IPS DF 6.9 (cell line): ENCODE measurements at places on chromosomes 6 and 20.
A peak's percentile ranks its signal among the peaks of the same experiment; 100 is the strongest.

- H3K27ac ChIP-seq, result no peak overlapping the region
- H3K4me3 ChIP-seq, result no peak overlapping the region
- no peak for DNase-seq
- H3K36me3 ChIP-seq, result no peaks in the 10 kb centered on the region
- H3K27me3 ChIP-seq, result no peaks in the 10 kb centered on the region
- peaks cover 8% of the 10 kb centered on the region for H3K4me1 ChIP-seq
Observed at GRCh38 chr6:148869585-148869984, 122.8 kb downstream of the UST start.

DNA sequence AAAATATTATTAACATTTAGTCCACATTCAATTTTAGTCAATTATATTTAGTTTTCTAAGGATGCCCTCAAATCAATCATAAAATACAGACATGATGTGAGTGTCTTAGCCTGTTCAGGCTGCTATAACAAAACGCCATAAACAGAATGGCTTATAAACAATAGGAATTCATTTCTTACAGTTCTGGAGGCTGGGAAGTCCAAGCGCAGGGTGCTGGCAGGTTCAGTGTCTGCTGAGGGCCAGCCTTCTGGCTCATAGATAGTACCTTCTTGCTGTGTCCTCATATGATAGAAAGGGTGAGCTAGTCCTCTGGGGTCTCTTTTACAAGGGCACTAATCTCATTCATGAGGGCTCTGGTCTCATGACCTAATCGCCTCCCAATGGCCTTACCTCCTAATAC is 10.0 kb upstream of the CDC5L start:
- H3K4me1 ChIP-seq, result no peaks in the 10 kb centered on the region
- DNase-seq, result no peak
- H3K4me3 ChIP-seq, result no peak overlapping the region

GRCh38 chr6:113425977-113426660 is 431.0 kb upstream of the MARCKS start:
- no peak overlapping the region for H3K4me3 ChIP-seq
- no peaks in the 10 kb centered on the region for H3K36me3 ChIP-seq
- H3K27me3 ChIP-seq, result no peaks in the 10 kb centered on the region
- H3K27ac ChIP-seq, result no peak overlapping the region

GRCh38 chr20:44946271-44946852 is 13.8 kb downstream of the TOMM34 start:
- peaks cover 20% of the 10 kb centered on the region; the same call in 1 of the 2 replicates for H3K36me3 ChIP-seq
- H3K4me1 ChIP-seq, result no peaks in the 10 kb centered on the region
- H3K4me3 ChIP-seq, result no peak overlapping the region
- no peak overlapping the region for H3K27ac ChIP-seq
- H3K27me3 ChIP-seq, result no peaks in the 10 kb centered on the region
- DNase-seq, result no peak

- no peak for DNase-seq
- H3K27me3 ChIP-seq, result no peaks in the 10 kb centered on the region
- H3K4me3 ChIP-seq, result no peak overlapping the region
- no peaks in the 10 kb centered on the region for H3K36me3 ChIP-seq
- H3K4me1 ChIP-seq, result no peaks in the 10 kb centered on the region
Observed at GRCh38 chr6:134678436-134678889, 271.4 kb downstream of the ALDH8A1 start.

DNA sequence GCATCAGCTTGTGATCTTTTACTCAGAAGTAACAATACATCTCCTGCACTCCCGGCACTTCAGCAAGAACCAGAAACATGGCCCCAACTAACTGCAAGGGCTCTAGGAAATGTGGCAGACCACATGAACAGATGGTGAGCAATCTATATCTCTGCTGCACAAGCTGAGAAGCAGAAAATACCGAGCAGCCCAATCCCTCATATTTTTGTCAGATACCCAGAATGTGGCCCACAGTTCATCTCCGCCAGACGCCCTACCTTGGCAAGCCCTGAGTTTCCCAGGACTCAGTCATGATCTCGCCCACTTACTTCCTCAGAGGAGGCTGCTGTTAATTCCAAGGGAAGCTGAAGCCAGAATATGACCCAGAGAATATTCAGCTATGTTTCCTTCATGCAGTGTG is 63.1 kb upstream of the PHACTR1 start:
- no peaks in the 10 kb centered on the region for H3K4me1 ChIP-seq
- H3K36me3 ChIP-seq, result no peaks in the 10 kb centered on the region
- H3K27me3 ChIP-seq, result no peaks in the 10 kb centered on the region
- H3K4me3 ChIP-seq, result no peak overlapping the region

- no peaks in the 10 kb centered on the region for H3K36me3 ChIP-seq
- no peak overlapping the region for H3K27ac ChIP-seq
- no peaks in the 10 kb centered on the region for H3K27me3 ChIP-seq
- no peak for DNase-seq
- no peak overlapping the region for H3K4me3 ChIP-seq
- no peaks in the 10 kb centered on the region for H3K4me1 ChIP-seq
Observed at GRCh38 chr6:13664703-13665352, 46.8 kb downstream of the RANBP9 start.

DNA sequence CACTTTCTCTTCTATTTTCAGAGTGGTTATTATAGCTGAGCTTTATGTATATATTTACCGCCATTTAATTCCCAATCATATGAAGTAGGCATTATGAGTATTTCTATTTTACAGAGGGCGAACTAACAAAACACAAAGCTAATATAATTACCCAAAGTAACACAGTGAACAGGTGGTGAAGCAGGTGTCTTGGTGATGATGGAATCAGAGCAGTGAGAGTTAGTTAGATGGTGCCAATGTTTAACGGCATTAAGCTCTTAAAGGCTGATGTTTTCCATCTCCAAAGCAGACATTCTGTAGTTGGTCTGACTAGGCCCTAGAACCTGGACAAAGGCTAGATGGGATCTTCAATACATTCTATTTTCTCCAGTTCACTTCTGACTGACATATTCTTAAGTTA is 551.1 kb upstream of the SYNCRIP start:
- H3K36me3 ChIP-seq, result no peaks in the 10 kb centered on the region
- H3K4me1 ChIP-seq, result no peaks in the 10 kb centered on the region
- H3K27ac ChIP-seq, result no peak overlapping the region
- no peak for DNase-seq
- H3K4me3 ChIP-seq, result no peak overlapping the region

DNA sequence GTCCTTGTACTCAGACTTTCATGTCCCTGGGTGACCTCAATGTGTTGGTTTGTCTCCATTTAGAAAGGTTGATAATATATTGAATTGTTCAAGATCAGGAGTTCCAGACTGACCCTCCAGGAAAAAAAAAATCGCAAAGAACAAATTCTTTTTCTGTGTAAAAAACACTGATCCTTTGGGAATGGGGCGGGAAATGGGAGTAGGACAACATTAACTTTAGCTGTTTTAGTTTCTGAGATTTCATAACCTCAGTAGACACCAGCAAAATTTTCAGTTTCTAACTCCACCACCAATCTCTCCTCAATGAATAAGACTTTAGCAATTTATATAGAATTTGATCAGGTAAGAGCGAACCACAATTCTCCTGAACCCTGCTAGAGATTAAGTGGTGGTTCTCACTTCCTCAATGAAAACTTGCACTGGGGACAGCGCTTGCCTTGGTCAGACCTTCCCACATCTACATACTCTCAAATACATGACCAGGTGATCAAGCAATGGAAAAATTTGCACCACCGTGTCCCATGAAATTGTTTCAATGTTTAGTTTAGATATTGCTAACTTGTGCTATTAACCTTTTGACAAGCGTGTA is 231.2 kb upstream of the PLN start:
- no peak overlapping the region for H3K27ac ChIP-seq
- H3K4me3 ChIP-seq, result no peak overlapping the region
- no peaks in the 10 kb centered on the region for H3K4me1 ChIP-seq
- DNase-seq, result no peak
- no peaks in the 10 kb centered on the region for H3K27me3 ChIP-seq

DNA sequence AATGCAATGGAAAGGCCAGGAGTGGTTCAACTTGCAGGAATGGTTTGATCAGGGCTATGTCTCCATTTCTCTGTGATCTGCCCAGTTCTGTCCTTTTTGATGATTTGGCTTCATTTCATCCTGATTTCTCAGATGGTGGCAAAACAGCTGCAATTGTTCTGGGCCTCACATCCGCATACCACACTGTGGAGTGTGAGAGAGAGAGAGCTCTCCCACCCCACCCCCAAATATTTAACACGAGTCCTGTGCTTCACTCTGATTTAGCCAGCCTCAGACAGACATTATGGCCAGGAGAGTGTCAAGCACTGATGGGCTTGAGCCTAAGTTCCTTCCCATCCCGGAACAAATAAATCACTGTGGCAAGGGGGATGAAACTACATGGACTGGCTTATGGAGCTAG is 284.6 kb downstream of the CDC5L start:
- H3K4me1 ChIP-seq, result peaks cover 12% of the 10 kb centered on the region
- H3K4me3 ChIP-seq, result no peak overlapping the region
- DNase-seq, result no peak
- H3K27ac ChIP-seq, result no peak overlapping the region
- H3K36me3 ChIP-seq, result no peaks in the 10 kb centered on the region

- no peak overlapping the region for H3K4me3 ChIP-seq
- H3K4me1 ChIP-seq, result no peaks in the 10 kb centered on the region
- DNase-seq, result no peak
- H3K27ac ChIP-seq, result no peak overlapping the region
Observed at GRCh38 chr20:17888044-17888443, 80.5 kb downstream of the SNX5 start.

DNA sequence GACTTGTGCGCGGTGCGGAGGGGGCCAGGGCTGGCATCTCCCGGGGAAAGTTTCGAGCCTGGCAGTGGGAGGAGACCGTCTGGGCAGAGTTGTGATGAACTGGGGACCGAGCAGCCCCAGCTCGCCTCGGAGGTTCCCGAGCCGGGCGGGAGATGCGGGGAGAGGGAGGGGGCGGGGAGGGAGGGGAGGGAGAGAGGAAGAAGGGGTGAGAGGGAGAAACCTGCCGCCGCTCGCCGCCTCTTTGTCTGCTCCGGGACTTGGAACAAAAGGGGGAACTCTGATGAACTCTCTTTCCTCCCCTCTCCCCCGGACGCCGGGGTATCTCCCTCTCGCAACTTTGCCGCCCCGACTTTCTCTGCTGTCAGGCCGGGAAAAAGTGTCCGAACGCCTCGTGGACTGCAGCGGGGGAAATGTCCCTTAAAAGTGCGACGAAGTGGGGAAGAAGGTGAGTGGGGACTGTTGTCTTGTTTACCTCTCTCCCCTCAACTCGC is 72.7 kb downstream of the SOX4 start:
- peak overlapping the region; percentile 98 for H3K4me3 ChIP-seq
- no peak overlapping the region for H3K27ac ChIP-seq
- peak; percentile 39 for DNase-seq
- no peaks in the 10 kb centered on the region for H3K36me3 ChIP-seq
- H3K4me1 ChIP-seq, result peaks cover 2% of the 10 kb centered on the region

GRCh38 chr6:40907198-40907701 is 131.8 kb downstream of the UNC5CL start:
- H3K27ac ChIP-seq, result no peak overlapping the region
- H3K4me1 ChIP-seq, result no peaks in the 10 kb centered on the region
- no peak overlapping the region for H3K4me3 ChIP-seq
- no peaks in the 10 kb centered on the region for H3K36me3 ChIP-seq

- peak overlapping the region; percentile 92; the same call in 1 of the 2 replicates for H3K4me3 ChIP-seq
- no peak overlapping the region for H3K27ac ChIP-seq
- H3K4me1 ChIP-seq, result no peaks in the 10 kb centered on the region
- H3K27me3 ChIP-seq, result no peaks in the 10 kb centered on the region
Observed at GRCh38 chr20:58890518-58891085, 38.1 kb downstream of the GNAS start.

DNA sequence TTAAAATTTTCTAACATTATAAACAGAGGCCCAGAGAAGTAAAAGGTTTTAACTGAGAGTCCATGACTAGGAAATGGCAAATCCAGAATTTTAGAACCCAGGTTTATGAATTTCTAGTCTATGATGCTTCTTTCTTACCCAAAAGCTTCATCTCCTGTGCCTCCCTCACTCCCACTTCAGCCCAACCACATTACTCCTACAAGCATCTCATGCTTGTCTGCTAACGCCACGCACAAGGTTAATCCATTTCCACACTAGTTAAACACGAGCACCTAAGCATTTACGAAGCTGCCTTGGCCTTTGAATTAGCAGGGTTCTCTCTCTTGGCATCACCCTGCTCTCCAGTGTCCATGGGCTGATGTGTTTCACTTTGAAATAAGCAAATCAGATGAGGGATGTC is 32.0 kb downstream of the TNFRSF21 start:
- no peaks in the 10 kb centered on the region for H3K4me1 ChIP-seq
- no peaks in the 10 kb centered on the region for H3K36me3 ChIP-seq
- no peak for DNase-seq
- no peak overlapping the region for H3K4me3 ChIP-seq
- H3K27me3 ChIP-seq, result no peaks in the 10 kb centered on the region

- no peaks in the 10 kb centered on the region for H3K36me3 ChIP-seq
- H3K4me1 ChIP-seq, result no peaks in the 10 kb centered on the region; the same call in 1 of the 2 replicates
Observed at GRCh38 chr20:48846516-48847492, 19.0 kb upstream of the PREX1 start.

GRCh38 chr6:20402092-20402341 is 338 bp downstream of the E2F3 start:
- H3K27me3 ChIP-seq, result no peaks in the 10 kb centered on the region
- no peak for DNase-seq
- H3K4me3 ChIP-seq, result peak overlapping the region; percentile 98; the same call in 1 of the 2 replicates
- no peaks in the 10 kb centered on the region for H3K4me1 ChIP-seq
- no peak overlapping the region for H3K27ac ChIP-seq

GRCh38 chr6:49666480-49666879 is 29.8 kb upstream of the RHAG start:
- no peak overlapping the region for H3K4me3 ChIP-seq
- H3K27ac ChIP-seq, result no peak overlapping the region
- no peaks in the 10 kb centered on the region for H3K36me3 ChIP-seq
- no peak for DNase-seq

- no peak for DNase-seq
- no peaks in the 10 kb centered on the region for H3K4me1 ChIP-seq
Observed at GRCh38 chr20:25629816-25630499, 6.1 kb upstream of the NANP start.

DNA sequence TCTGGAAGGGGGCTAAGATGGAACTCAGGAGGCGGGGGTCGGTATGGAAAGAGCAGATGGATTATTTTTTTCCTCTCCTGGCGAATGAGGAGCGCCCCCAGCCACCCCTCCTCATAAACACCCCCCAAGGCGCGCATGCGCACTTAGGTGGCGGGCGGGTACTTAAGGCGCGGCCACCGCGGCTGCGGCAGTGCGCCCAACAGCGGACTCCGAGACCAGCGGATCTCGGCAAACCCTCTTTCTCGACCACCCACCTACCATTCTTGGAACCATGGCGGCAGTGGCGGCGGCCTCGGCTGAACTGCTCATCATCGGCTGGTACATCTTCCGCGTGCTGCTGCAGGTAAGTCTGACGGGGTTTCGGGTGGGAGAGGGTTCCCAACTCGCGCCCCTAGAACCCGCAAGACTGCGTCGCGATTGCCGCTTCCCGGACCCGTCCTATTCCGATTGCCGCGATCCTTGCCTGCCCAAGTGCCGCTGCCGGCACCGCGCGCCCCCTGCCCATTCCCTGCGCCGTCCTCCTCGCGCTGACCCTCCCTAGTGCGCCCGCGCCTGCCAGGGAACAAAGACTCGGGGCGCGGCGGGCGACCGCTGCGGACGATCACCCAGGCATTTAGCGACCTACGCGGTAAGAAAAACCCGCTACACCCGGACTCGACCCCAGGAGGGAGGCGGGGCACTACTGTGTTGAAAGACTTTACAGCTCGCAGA is at the start of gene NNAT:
Gene NNAT (plus strand): TSS at position 190 of the 711 bp plus-strand sequence. CDS start 82 bp downstream, at position 272.
- no peak within 1 kb of the TSS for H3K4me3 ChIP-seq
- H3K36me3 ChIP-seq, result peaks cover 4% of the 10 kb centered on the region; the same call in 1 of the 2 replicates
- H3K4me1 ChIP-seq, result peaks cover 19% of the 10 kb centered on the region
- H3K27ac ChIP-seq, result no peak within 1 kb of the TSS
- no peaks in the 10 kb centered on the region for H3K27me3 ChIP-seq
